ENCODE measurements at places on chromosomes 16 and 17.

GRCh38 chr17:28189667-28190066 is 129.3 kb upstream of the TMEM97 start:
- no peak for DNase-seq

- peak; percentile 10 for DNase-seq
These were observed 70.4 kb downstream of the KSR1 start for GRCh38 chr17:27526604-27527002.

DNA sequence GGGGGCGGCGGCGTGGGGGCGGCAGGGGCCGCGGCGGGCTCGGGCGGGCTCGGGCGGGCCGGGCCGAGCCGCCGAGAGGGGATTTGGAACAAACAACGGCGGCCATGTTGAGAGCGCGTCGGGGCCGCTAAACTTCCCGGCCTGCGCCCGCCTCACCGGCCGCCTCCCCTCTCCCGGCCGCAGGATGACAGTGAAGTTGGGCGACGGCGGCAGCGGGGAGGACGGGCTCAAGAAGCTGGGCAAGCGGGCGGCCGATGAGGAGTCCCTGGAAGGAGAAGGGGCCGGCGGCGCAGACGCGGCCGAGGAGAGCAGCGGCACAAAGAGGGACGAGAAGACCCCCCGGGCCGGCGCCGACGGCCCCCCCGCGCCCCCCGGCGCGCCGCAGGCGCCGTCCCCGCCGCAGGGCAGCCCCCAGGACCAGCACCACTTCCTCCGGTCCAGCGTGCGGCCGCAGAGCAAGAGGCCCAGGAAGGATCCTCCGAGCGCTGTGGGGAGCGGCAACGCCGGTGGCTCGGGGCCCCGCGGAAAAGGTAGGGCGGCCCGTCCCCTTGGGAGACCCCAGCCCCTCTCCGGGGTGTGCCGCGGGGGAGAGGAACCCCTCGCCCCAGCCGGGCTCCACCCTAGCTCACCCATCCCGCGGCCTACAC is 2.4 kb downstream of the CRAMP1 start:
- DNase-seq, result peak; percentile 13

- DNase-seq, result no peak
These were observed 11.5 kb downstream of the GUCY2D start for GRCh38 chr17:8013731-8014557.

DNA sequence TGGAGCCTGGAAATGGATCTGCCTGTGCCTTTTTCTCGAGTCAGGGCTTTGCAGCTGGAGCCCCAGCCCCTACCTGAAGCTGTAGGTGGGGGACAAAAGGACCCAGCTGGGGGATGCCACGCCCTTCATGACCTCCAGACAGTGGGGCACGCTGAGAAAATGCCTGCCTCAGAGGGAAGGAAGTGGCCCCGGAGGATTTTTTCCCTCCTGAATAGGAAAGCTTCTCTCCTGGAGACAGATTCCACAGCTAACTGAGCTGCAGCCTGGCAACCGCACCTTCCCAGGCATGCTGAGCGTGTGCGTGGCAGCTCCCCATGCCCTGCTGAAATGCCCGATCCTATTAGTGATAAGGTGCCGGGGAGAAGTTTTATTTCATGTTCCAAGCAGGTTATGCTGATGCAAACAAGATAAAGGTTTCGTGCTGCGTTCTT is 58.0 kb downstream of the AIPL1 start:
- DNase-seq, result no peak

DNA sequence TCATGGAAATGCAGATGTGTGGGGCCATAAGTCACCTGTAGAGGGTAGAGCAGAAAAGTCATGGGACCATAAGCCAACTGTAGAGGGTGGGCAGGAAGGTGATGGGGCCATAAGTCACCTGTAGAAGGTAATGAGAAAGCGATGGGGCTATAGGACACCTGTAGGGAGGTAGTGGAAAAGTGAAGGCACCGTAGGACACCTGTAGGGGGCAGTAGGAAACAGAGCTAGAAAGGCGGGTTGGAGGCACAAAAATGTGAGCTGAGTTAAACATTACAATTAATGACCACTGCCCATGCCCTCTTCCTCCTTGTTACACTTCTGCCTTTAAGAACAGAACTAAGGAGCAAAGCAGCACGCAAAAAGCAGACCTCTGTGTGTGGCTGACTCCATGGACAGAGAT is 150.1 kb downstream of the SHISA6 start:
- DNase-seq, result no peak

DNA sequence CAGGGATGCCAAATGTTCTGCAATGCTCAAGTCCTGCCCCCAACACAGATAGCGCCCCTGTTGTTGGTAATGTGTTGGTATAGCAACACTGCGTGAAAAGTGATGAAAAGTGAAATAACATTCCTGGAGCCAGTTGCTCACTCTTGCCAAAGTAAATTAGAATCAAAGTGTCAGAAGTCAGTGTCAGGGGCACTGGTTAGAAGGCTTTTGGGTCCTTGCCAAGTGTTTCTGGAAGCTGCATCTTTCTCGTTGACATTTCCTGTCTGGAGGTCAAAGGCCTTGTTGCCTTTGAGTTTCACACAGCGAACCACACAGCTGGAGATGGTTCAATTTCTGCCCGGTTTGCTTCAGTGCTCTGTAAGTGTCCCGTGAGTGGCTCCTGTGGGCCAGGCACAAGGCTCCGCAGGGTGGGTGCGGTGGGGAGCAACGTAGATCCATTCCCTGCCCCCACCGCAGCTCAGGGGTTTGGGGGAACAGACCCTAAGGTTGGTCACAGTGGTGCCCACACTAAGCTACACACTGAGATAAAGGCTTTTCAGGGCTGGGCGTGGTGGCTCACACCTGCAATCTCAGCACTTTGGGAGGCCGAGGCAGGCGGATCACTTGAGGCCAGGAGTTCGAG is 3.6 kb upstream of the SLC16A5 start:
- DNase-seq, result no peak

- DNase-seq, result no peak
These were observed 3.4 kb downstream of the USH1G start for GRCh38 chr17:74919440-74920305.

DNA sequence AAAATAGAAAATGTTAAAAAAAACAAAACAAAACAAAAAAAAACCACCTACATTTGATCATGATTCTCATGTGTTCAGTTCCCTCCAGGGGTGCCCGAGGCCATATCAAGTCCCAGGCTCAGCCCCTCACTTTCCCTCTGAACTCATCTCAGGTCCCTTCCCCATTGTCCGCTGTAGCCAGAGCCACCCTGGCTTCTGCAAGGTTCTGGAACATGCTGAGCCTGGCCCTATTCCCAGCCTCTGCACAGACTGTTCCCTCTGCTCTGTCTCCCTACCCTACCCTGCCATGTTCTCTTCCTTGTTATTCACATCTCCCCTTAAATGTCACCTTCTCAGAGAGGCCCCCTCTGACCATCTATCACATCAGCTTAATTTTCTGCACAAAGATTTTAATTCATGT is 46.9 kb downstream of the TK2 start:
- no peak for DNase-seq

GRCh38 chr16:85136213-85136701 is 24.0 kb upstream of the CIBAR2 start:
- DNase-seq, result peak; percentile 45

DNA sequence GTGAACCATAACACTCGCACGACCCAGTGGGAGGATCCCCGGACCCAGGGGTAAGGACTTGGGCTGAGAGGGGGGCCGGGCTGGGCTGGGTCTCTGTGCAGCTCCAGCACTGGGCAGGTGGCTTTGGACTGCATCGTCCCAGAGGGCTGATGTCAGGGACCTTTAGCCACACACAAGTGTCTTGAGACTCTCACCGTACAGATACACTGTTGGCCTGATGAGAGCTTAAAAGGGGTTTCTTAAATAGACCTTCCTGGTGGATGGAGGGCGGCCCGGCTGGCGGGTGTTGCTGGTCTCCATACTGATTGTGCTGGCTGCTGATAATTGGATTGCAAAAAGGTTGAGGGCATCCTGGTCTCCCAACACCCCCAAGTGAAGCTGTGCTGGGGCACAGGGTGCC is 21.7 kb upstream of the CLEC18A start:
- DNase-seq, result no peak

DNA sequence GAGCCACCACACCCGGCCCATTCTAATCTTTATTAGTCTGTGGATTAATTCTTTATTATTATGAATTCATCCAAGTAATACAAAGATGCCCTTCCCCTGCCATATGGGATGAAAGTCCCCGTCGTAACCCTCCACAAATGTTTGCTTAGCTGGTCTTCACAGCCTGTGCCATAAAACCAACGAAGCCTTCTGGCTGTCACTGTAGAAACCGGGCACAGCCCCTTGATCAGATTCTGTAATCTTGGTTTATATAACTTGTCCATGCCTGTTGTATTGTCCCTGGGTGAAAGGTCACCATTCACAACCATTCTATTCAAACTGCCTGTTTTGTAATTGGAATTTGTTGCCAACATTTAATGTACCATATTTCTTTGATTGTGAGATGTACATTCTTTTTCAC is 66.5 kb downstream of the ATP2C2 start:
- DNase-seq, result no peak

DNA sequence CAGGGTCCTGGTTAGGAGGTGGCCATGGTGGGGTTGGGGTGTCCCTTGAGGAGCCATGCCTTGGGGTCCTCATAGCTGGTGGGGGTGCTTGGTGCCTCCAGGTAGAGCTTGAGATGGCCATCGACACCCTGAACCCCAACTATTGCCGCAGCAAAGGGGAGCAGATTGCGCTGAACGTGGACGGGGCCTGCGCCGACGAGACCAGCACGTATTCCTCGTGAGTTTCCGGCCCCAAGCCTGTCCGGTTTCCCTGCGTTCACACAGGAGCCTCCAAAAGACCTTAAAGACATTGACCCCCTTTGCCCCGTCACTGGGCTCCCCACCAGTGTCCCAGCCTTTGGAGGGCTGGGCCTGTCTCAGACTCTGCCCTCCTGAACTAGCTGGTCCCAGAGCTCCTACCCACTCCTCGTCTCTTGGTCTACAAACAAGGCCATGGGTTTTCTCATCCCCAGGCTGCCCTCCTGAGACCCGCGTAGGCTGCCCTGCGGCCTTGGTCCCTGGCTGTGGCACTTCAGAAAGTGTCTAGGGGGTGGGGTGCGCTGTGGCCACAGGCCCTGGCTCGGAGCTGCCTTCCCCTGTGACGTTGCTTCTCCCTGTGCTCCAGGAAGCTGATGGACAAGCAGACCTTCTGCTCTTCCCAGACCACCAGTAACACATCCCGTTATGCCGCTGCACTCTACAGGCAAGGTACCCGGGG is 11.8 kb downstream of the POLR3E start:
- no peak for DNase-seq

DNA sequence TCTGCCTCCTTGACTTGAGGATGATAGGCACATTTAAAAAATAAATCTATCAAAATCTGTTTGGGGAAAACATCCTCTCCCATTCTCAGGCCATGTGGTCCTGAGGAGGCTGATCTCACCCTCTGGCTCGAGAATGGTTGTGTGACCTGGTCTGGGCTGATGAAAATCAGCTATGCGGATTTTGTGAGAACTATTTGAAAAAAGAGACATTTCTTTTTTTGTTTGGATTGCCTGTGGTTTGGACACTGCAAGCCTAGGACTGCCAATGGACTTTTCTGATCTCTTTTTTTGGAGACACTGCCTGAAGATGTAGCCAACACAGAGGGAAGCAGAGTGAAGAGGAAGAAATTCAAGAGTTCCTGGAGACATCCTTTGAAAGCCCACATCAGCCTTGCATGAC is 145.9 kb downstream of the HS3ST3B1 start:
- DNase-seq, result no peak

DNA sequence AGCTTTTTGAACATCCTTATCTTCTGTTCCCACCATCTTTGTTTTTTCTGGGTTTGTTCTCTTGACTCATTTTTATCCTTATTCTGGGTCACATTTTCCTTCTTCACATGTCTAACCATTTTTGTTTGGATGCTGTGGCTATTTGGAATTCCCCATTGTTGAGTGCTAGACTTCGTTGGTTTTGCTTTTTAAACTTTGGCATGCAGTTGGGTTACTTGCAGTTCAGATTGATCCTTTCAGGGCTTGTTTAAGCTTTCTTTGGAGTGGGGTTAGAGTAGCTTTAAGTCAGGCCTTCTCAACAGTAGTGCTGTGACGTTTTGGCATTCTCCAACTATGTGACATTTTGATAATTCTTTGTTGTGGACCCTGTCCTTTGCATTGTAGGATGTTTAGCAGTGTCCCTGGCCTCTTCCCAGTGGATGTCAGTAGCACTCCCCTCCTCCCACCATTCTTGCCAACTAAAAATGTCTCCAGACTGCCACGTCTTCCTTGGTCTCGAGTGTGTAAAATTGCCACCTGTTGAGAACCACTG is 21.1 kb downstream of the PRMT7 start:
- DNase-seq, result no peak

GRCh38 chr17:21004016-21004930 is 38.5 kb downstream of the USP22 start:
- DNase-seq, result no peak

DNA sequence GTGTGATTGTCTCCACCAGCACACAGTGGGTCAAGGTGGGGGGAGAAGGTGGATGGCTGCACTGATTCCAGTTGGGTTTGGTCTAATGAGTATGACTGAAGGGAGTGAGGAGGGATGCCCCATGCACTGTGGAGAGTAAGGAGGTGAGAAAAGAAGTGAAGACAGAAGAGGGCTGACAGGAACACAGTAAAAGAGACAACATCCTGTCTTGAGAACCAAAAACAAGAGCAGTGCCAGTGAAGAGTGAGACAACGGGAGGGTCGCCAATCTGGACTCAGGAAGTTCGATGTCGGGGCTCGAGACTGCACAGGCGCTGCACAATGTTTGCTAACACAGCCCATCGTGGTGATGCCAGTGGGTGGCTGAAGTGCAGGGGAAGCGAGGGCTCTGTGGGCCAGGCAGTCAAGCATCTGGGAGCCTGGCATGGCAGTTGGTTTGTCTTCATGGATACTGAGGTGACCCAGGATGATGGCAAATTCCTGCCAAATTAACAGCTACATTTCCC is 34.1 kb downstream of the DUSP14 start:
- DNase-seq, result no peak

GRCh38 chr16:11824362-11824761 is 27.0 kb downstream of the RSL1D1 start:
- DNase-seq, result peak; percentile 43

DNA sequence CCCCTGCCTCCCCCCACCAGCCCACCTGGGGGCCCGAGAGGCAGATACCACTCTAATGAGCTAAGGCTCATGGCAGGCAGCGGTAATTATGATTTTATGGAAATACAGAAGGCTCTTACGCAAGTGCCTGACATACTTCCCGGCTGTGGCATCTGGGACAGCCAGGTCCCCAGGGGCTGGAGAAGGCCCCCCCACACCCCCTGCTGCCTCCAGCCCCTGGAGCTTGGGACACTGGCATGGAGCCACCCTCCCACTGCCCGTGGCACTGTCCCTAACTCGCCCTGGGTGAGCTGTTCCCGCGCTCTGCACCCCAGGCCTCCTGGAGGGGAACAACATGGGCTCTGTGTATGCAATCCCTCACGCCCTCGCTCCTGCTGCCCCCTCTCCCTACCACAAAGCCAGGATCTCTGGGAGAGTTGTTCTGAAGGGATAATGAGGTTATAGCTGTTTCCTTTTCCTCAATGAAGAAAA is 5.4 kb upstream of the STAC2 start:
- DNase-seq, result no peak

DNA sequence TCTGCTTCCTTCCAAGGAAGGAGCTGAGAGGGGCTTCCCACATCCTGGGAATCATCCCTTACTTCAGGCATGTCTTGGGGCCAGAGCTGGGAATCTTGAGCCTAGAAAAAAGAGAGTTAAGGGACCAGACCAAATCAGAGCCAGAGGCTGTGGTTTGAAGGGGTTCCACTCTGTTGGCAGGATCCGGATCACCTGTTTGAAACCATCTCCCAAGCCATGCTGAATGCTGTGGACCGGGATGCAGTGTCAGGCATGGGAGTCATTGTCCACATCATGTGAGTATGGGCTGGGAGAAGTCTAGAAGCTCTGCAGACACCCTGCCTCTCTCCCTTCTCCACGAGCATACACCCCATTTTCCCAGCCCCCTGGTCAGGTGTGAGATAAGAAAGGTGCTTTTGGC is 9.7 kb downstream of the PSMB3 start:
- DNase-seq, result no peak
